NCI-H146 (cell line): ENCODE measurements at places on chromosomes 13 and 19.

DNA sequence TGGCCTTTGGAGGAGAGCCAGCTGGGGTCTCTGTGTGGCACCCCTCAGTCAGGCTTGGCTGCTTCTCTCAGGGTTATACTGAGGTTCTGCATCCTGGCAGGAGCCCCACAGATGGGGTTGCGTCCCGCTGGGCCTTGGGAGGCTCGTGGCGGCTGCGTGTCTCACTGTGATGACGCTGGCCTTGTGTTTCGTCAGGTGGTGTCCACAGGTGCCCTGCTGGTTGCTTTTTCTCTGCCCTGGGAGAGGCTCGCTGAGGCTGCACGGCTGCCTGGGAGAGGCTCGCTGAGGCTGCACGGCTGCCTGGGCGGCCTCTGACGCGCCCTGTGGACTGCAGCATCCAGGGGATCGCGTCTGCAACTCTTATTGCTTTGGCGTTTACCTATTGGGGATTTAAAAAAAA, 15.4 kb downstream of the DOT1L start:
- DNase-seq: no peak

DNA sequence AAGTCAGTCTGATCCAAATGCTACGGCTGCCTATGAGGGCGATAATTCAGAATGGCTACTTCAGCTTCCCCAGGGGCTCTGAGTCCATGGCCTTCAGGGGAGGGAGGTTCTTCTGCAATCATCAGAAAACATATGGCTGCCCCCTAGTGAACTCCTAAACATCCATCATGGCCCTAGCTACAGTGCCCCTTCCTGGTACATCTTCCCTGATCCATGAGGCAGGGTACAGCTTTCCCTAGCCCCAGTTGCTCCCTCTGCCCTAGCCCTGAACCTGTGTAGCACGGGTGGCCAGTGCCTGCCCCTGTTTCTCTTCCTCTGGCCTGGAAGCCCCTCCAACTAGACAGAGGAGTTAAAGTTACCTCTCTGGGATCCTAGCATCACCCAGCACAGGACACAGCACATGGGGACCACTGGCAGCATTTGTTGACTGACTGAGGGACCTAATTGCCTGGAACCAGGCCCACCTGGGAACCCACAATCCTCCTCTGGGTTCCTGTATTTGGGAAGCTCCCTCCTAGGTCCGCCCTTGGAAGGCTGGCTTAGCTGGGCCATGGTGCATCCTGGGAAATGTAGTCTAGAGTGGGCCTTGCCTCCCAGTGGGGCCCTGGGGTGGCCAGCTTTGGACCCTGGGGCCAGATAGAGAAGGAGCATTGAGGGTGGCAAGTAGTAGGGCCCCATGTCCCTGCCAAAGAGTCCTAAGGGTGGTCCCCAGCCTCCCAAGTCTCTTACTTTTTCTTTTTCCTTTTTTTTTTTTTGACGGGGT, 17.7 kb upstream of the SEMA6B start:
- no peak for DNase-seq

GRCh38 chr13:24997367-24997967, 98.5 kb upstream of the PABPC3 start:
- peak; percentile 24 for DNase-seq

DNA sequence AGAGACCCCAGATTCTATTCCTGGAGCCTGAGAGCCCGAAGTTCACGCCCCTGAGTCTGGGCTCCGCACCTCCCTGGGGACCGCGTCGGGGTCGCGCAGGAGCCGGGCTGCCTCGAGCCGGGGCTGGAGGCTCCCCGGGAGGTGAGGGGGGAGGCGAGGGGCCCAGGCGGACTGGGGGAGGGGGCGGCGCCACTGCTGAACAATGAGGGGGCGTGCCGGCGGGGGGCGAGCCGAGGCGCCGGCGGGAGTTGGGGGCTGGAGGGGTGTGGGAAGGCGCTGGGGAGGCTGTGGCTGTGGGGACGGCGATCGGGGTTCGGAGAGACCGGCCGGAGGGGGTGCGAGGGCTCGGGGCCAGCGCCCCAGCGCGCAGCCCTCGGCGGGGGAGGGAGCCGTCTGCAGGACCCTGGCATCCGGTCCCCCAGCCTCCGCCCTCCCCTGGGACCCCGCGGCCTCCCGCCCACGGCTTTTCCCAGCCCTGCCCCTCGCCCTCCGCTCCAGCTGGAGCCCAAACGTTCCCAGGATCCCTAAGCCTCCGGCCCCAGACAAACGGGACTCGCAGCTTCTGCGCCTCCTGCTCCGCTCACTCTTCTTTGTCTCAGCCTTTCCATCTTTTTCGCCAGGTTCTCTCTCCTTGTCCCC, 922 bp downstream of the PLEKHG2 start:
- DNase-seq: peak; percentile 75

- peak; percentile 27 for DNase-seq
Measured at GRCh38 chr19:291006-291521, at the start of gene PLPP2. Gene PLPP2 (minus strand): TSS chr19:291403. CDS start chr19:291336, 67 bp downstream.

- DNase-seq: no peak
Measured at GRCh38 chr13:110780422-110780821, 66.9 kb downstream of the ING1 start.

GRCh38 chr13:53075356-53076041, 46.9 kb downstream of the OLFM4 start:
- no peak for DNase-seq

DNA sequence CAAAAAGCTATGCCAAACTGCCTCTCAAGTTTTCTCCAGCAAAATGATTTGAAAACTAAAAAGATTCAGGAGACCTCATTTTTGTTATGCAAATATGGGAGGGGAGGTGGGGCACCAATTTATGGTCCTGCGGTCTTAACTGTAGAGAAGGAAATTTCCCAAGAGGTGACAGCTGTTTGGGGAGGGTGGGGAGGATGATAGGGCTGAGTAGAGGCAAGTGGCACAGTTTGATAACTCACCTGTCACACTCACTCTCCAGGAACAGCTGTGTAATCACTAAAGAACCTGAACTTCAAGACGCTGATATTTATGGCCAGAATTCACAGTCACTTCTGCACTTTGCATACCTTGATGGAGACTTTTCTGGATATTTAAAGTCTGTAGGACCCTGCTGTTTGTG, 232.9 kb upstream of the STARD13 start:
- DNase-seq: no peak
